ENCODE measurements at places on chromosomes 11 and 22.

DNA sequence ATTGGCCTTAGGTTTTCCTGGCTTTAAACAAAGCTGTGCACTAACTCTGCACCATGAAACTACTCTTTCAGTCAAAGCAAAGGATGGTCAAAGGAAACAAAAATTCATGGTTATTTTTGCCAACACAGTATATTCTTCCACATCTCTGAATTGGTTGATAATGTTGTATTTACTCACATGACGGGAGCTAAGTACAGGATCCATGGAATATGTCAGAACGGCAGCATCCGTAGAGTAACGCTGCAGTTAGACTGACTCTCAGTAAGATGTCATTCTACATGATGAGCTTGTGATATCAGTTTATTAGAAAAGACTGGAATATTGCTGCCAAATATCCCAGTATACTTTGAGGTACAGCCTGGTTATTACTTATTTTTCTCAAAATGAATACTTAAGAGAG is 172.1 kb downstream of the PGR start:
- DNase-seq = no peak

- DNase-seq = no peak
Measured at GRCh38 chr11:88357323-88358039, 19.9 kb upstream of the CTSC start.

GRCh38 chr11:73980001-73980961 is 2.4 kb downstream of the UCP2 start:
- peak; percentile 69 for DNase-seq

DNA sequence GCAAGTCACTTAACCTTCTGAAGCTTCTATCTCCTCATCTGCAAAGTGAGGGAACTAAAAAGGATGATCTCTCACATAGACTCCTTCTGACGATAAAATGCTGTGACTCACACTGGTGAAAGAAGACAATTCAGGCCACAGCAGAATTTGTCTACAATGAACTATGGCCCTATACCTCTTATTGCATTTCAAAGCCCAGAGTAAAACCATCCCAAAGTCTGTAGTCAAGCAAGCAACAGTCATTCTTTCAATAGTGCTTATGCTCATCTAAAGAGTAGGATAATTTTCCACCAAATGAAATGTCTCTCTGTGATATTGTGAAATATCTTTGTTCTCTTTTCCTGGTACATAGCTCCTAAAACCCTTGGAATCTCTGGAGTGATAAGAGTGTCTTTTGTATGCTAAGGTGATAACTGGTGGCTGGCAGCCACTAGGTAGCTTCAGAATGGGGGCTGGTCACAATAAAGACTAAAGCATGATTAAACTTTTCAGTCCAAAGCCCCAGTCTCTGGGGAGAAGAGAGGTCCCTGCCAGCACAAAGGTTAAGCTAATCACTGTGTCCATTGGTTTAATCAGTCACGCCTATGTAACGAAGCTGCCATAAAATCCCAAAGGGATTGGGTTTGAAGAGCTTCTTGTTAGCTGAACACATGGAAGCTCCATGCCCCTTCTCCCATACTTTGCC is 30.8 kb downstream of the SYTL2 start:
- DNase-seq = no peak

GRCh38 chr11:64136765-64137441 is 29.0 kb downstream of the MACROD1 start:
- DNase-seq = no peak

- DNase-seq = no peak
Measured at GRCh38 chr11:115238791-115239190, 265.4 kb downstream of the CADM1 start.

DNA sequence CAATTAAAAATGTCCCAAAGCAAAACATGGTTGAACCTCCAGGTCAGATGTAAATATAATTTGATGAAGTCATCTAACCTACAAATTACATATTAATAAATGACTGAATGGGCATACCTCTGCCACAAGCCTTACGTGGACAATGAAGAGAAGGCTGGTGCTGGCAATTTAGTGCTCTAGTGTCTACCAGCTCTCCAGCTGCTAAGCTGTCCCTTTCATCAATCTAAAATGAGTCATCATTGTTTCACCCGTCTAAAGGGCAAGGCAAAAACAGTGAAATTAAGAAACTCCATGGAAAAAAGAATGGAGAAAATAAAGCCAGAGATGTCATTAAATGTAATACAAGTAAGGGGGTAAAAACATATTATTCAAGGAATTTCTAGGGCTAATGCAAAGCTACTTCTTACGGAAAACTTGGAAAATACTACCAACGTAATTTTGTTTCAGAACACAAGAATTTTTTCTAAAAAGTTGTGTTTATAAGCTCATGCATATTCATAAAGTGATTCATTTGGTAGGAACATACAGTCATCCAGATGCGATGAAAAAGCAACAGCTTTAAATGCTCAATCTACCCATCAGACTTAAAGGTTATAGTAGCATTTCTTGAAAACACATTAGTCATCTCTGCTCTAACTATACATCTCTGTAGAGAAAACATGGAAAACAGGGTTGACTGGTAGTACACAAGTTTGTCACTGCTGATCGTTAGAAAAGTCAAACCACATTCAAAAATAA is 71.5 kb downstream of the SIK3 start:
- no peak for DNase-seq

DNA sequence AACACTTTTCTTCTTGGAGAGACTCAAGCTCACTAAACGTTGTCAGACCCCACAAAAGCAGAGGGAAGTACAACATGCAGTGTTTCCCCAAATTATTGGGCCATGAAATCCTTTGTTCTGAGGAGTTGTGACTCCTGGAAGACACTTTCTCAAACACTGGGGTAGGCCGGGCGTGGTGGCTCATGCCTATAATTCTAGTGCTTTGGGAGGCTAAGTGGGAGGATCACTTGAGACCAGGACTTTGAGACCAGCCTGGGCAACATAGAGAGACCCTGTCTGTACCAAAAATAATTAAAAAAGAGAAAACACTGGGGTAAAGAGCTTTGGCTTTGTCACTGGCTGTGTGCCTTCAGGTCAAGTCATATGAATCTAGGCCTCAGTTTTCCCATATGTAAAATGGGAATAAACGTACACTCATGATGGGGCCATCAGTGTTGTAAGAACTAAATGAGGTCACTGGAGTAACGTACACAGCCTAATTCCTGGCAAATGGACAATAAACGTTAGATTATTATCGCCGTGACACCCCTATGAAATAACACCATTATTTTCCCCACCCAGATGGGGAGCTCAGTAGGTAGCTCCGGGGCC is 92.0 kb downstream of the RRM1 start:
- no peak for DNase-seq

GRCh38 chr11:61914471-61915171 is 2.7 kb downstream of the RAB3IL1 start:
- no peak for DNase-seq

GRCh38 chr22:46044621-46045458 is 67.9 kb upstream of the WNT7B start:
- no peak for DNase-seq

- DNase-seq = no peak
Measured at GRCh38 chr11:86938900-86939880, 16.0 kb downstream of the FZD4 start.

GRCh38 chr11:9176550-9176949 is 85.2 kb upstream of the SCUBE2 start:
- no peak for DNase-seq

DNA sequence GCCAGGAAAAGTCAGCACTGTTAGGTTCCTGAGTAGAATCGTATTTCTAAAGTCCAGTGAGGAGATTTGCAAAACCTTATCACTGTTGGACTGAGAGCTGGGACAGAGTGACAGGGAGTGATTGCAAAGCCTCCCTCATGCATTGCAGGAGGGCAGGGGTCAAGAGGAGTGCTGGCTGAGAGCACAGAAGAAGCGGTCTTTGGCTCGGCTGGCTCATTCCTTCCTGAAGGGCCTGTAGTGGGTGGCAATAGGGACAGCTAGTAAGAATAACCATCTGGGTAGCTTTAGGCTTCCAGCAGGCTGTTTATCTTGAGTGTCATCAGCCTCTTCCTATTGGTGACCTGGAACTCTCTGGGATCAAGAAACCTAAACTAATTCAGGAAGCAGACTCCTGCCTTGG is 53.4 kb downstream of the CD44 start:
- DNase-seq = no peak

- DNase-seq = no peak
Measured at GRCh38 chr11:71285111-71285510, 32.7 kb upstream of the SHANK2 start.

GRCh38 chr11:119339589-119340334 is 921 bp downstream of the C1QTNF5 start:
- no peak for DNase-seq

DNA sequence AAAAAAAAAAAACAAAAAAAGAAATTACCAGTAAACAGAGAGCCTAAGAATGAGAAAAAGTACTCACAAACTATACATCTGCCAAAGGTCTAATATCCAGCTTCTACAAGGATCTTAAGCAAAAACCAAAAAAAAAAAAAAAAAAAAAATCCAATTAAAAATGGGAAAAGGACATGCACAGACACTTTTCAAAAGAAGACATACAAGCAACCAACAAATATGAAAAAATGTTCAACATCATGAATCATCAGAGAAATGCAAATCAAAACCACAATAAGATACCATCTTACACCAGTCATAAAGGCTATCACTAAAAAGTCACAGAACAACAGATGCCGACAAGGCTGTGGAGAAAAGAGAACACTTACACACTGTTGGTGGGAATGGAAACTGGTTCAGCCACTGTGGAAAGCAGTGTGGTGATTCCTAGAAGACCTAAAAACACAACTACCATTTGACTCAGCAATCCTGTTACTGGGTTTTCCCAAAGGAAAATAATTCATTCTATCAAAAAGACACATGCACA is 18.3 kb downstream of the MS4A6A start:
- DNase-seq = no peak

GRCh38 chr22:17164392-17165024 is 5.4 kb upstream of the HDHD5 start:
- no peak for DNase-seq

DNA sequence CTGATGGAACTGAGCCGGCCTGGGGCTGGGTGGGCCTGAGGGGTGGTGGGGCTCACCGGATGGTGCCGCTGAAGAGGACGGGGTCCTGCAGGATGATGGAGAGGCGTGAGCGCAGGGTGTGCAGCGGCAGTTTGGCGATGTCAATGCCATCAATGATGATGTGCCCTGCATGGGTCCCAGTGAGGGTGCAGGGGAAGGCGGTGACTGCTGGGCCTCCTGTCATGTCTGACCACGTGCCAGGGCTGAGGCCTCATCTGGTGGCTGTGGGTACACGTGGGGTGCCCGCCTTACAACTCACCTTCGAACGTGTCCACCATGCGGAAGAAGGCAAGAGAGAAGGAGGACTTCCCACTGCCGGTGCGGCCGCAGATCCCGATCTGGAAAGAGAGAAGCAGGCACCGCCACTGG is 7.1 kb upstream of the KCNJ11 start:
- DNase-seq = no peak

GRCh38 chr11:111454561-111455192 is 57.5 kb downstream of the BTG4 start:
- no peak for DNase-seq

DNA sequence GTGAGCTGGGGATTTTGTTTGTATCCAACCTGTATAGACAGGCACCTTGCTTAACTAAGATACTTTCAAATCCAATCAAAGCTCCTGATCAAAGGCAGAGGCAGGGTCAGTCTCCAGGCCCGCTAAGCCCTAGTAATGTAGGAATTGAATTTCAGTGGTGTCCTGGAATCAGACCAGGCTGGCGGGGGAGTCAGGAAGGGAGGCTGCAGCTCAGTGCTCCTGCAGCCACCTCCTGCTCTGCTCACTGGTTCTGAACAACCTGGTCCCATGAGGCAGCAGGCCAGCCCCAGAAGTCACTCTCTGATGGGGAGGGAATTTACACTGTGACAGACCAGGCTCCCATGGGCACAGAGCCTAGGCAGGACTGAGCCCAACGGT is 38.5 kb upstream of the GALNT18 start:
- no peak for DNase-seq

- DNase-seq = no peak
Measured at GRCh38 chr11:28464252-28464867, 356.2 kb downstream of the METTL15 start.

DNA sequence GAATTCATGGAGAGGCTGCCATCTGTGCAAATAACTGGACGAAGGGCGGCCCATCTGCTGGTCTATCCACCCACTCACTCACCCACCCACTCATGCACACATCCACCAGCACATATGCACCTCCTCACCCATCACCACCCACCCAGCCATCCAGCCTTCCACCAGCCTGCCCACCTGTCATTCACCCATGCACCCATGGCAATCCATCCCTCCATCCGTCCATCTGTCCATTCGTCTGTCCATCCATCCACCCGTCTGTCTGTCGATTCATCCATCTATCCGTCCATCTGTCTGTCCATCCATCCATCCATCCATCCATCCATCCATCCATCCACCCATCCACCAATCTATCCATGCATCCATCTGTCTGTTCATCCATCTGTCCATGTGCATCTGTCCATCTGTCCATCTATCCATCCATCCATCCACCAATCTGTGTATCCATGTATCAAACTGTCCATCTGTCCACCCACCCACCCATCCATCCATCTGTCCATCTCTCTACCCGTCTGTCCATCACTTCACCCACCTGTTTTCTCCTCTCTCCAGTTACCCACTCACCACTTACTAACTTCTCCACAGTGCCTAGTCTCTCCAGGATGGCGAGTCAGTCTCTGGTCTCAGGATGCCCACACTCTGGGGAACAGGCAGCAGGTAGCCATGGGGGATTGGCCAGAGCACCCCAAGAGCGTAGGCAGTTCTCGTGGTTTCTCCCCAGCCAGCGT is 8.9 kb downstream of the TRPM5 start:
- no peak for DNase-seq

GRCh38 chr22:44892243-44892642 is 117.6 kb downstream of the PHF21B start:
- no peak for DNase-seq

- no peak for DNase-seq
Measured at GRCh38 chr11:10934293-10934860, 76.5 kb upstream of the ZBED5 start.

DNA sequence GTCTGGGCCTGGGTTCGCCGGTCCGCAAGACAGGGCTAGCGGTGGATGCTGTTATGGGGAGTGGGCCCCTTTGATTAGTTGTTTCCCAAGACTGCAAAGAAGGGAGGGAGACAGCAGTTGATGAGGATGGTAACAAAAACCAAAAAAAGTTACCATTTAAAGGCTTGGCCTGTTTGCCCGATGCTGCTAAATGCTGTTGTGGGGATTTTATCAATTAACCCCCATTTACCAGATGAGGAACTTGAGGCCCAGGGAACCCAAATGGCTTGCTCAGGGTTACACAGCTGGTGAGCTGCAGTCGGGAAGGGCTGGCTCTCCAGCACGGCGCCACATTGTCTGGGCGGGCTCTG is 3.4 kb downstream of the TRPT1 start:
- no peak for DNase-seq

GRCh38 chr11:64372802-64373597 is 14.0 kb downstream of the RPS6KA4 start:
- DNase-seq = no peak

- no peak for DNase-seq
Measured at GRCh38 chr11:67648140-67648795, 2.3 kb downstream of the ACY3 start.
